Activated CD8-positive, alpha-beta T cell treated with anti-CD3 and anti-CD28 coated beads, Interleukin-2, amount 10 ng/mL, durations not matched to agents 7 days and 5 days (primary cell): ENCODE measurements at places on chromosomes 5 and 9. TPM values are rescaled to one million over a fixed set of nuclear protein-coding genes. Genes with fewer than 3 reads are reported as not detected.

DNA sequence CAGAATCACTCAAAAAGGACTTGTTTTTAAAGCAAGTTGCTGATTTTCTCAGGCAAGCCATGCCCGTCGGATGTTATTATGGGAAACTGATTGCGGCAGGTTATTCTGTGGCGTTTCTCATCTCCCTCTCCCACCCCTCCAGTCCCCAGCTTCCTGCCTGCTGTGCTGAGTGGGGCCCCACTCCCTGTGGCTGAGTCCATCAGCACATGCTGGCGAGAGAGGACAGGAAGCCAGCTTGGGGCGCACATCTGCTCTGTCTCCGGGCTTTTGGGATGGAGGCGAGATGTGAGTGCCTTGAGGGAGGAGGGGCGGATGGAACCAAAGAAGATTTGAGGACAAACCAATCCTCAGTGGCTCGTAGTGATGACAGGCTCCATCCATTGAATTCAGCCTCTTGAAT lies 108.0 kb downstream of the DAPK1 start:
- DNase-seq: no peak

C9orf40 gene
- total RNA-seq: 22.9 TPM

GRCh38 chr5:74149395-74149794 lies 491.1 kb downstream of the ENC1 start:
- no peak for DNase-seq

HMCN2 gene
- not detected for total RNA-seq

AP3S1 gene
- total RNA-seq: 78.3 TPM

CTSL gene
- total RNA-seq: not detected

DNA sequence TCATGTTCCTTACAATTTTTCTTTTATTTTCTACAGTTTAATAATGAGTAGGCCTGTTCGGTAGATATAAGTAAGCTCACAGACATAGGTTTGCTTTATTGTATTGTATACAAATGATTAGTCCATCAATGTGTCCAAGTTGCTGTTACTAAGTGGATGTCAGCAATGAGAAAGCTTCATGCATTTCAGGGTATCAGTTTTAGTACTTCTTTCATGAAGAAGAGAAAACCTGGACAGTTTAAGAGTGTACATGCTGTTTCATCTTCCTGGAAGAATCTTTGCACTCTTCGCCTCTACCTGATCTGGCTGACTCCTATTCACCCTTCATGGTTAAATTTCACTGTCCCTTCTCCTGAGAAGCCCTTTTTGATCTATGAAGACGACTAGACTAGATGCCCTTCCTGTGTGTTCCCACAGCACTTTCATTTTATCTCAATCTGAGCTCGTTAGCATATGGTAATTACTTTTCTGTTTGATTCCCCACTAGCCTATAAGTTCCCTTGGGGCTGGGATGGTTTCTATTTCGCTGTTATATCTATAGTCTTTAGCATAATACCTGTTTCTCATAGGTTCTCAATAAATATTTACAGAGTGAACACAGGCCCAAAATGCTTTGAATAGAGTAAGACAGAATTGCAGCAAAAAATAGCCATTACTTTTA lies 70.7 kb downstream of the CETN3 start:
- DNase-seq: no peak

GRCh38 chr5:35205186-35205585 lies 25.1 kb downstream of the PRLR start:
- DNase-seq: no peak

DNA sequence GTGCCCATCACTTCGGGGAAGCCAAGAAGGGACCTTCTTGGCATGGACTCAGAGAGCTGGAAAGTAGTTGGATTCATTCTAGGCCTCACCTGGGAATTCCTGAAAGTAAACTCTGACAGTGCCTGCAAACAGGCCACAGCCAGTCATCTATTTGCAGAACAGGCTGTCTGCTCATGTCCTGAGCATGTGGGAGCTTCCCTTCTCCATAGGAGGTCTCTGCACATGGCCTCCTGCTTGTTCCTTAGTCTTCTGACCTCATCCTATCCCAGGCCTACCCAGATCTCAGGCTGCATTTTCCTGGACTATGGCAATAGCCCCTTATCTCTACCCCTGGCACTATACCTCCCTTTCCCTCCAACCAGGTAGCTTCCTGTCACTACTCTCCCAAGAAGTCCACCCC lies 67.2 kb upstream of the FSTL4 start:
- no peak for DNase-seq

GRCh38 chr5:101338226-101338625 lies 435.1 kb upstream of the ST8SIA4 start:
- no peak for DNase-seq

DNA sequence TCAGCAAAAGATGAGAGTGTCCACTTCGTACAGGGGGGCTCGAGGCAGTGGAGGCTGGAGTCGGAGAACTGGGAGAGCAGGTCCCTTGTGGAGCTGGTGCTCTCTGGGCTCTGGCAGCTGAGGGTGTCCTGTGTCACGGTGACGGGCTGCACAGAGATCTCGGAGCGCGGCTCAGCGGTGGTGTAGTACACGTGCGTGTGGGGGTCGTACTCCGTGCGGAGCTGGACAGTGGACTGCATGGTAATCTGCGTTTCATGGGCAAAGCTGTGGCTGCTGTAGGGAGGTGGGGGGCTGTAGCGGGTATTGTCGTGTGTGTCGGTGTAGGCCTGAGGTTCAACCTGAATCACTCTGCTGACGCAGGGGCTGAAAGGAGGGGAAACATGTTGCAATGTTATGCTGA lies 48.0 kb downstream of the PTCH1 start:
- no peak for DNase-seq

GRCh38 chr5:18507114-18507513 lies 872.9 kb downstream of the TAF11L14 start:
- no peak for DNase-seq

DNA sequence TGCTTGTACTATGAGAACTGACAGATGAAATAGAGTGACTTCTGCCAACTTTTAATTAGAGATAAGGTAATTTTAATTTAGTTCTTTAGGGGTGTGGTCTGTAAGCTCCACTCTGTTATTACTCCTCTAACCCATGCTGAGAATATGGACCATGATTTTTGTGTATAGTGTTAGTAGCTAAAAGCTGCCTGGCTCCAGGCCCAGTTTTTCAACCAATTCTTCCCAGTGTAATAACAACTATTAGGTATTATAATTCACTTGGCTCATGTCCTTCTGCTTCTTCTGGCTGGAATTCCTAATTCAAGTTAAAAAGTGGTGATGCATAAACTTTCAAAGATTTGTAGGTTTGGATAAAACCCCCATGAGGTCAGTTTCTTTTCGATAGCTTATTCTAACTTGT lies 216.3 kb downstream of the ISL1 start:
- no peak for DNase-seq

GRCh38 chr5:107469064-107469463 lies 201.7 kb downstream of the EFNA5 start:
- no peak for DNase-seq

FGF1 gene
- total RNA-seq: not detected

IARS1 gene
- 141 TPM for total RNA-seq

DNA sequence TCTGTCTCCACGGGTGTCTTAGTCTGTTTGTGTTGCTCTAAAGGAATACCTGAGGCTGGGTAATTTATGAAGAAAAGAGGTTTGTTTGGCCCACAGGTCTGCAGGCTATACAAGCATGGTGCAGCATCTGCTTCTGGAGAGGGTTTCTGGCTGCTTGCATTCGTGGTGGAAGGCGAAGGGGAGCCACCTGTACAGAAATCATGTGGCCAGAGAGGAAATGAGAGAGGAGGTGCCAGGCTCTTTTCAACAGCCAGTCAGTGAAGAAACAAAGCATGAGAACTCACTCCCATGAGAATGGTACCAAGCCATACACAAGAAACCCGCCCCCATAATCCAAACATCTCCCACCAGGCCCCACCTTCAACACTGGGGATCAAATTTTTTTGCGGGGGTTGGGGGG lies 53.4 kb downstream of the PFDN1 start:
- DNase-seq: no peak

GRCh38 chr5:156396830-156397081 lies 69.8 kb downstream of the SGCD start:
- DNase-seq: no peak

DNA sequence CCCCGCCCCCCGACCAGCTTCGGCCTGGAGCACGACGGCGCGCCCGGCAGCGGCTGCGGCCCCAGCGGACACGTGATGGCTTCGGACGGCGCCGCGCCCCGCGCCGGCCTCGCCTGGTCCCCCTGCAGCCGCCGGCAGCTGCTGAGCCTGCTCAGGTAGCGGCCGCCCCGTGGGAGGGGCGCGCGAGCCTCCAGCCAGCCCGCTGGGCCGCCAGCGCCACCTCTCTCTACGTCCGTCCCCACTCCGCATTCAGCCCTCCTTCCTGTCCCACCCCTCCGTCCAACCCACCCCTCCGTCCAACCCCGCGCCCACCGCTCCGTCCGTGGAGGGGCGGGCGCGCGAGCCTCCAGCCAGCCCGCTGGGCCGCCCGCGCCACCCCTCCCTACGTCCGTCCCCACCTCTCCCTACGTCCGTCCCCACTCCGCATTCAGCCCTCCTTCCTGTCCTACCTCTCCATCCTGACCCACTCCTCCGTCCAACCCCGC lies 6.5 kb downstream of the ADAMTS13 start:
- DNase-seq: no peak

CDC20B gene
- total RNA-seq: 0.13 TPM

DNA sequence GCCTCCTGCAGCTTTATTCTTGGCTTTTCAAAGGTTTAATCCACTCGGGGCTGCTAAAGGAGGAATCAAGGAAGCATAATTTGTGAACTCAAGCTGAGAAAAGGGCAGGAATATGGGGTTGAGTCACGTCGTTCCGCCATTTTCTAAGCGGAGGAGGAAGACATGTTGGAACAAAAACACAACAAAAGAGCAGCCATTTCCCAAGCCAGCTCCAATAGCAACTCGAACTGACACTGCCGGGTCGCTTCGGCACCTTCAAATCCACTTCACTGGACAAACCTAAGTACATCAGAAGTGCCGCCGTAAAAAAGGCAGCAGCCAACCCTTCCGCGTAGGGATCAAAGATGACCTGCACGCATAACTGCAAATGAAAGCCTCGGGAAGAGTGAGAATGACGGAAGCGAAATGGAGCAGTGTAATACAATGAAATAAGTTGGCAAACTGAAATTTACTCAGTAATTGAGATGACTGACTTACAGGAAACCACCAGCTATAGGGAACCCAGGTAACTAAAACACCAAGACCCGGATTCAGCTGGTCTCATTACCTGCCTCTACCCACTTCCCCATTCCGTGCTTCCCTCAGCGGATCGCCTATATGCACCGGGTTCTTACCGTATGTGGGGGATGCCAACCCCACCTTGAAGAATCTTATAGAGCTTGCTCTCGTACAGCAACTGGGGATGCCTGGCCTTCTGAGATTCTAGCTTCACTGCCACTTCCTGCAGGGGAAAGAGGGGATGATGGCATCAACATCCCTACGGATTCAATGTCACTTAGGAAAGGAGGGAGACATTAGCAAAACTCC lies 1.6 kb downstream of the CSNK1A1 start:
- DNase-seq: peak; percentile 64

NUTM2F gene
- not detected for total RNA-seq

DNA sequence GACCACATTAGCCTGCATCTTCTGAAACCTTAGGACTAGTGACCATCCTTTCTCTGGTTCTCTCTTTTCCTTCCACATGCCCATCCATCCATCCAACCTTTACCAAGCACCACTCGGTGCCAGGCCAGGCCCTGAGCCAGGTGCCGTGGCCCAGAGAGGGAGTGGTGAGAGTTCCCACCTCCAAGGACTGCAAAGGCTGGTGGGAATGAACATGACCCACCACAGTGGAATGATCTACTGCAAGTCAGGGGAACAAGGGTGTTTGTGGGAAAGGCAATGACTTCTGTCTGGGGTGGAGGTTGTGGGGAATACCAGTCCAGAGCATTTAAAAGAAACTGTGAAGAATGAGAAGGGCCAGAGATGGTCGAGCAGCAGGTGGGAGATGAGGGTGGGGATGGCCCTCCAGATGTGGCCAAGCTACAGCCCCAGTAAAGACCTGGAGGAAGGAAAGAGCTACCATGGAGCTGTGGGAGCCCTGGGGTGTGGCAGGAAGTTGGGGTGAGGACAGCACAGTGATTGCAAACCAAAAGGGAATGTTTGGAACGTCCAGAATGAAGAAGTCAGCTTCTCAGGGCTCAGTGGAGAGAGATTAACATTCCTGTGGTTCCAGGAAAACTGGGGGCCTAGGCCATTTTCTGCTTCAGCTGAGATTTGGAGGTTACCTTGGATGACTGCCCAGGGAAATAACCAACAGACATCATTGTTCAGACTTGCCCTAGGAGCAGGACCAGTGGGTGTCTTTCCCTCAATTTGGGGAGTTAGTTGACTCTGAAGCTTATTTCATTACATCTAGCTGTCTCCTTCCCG lies 30.7 kb upstream of the CORO2A start:
- no peak for DNase-seq

SLCO4C1 gene
- total RNA-seq: 0.74 TPM

PGM5 gene
- not detected for total RNA-seq

DNA sequence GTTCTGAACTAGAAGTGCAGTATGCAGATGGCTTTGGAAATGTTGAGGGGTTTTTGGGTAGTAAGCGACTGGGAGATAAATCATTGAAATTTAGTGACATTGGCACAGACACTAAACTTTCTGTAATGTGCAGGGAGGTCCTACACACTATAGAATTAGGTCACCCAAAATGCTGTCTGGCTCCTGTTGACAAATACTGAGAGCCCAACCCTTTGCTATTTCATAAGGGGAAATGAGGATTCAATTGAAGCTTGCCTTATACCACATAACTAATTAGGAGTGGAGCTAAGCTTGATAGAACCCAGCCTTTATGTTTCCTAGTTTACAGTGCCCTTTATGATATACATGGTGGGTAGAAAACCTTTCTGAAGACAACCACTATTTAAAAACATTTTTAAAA lies 22.6 kb downstream of the HMGXB3 start:
- no peak for DNase-seq

- no peak for DNase-seq
Measured at GRCh38 chr9:21542787-21543186, 60.7 kb upstream of the IFNE start.

BSPRY gene
- total RNA-seq: 4.4 TPM

DNA sequence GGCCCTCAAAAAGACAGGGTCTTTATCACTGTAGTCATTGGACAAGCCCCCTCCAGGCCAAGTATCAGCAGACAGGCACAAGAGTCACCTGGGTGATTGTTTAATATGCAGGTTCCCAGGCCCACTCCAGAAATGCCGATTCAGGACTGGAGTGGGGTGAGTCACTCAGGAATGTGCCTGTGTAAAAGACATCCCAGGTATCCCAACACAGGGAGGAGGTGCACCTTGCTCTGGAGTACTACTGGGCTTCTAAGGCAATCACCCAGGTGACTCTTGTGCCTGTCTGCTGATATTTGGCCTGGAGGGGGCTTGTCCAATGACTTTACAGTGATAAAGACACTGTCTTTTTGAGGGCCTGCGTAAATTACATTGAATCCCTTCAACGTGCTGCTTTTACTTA lies 40.6 kb downstream of the ACTL7B start:
- DNase-seq: no peak

GRCh38 chr9:88006511-88007290 lies 32.4 kb upstream of the CDK20 start:
- no peak for DNase-seq

NTRK2 gene
- total RNA-seq: 0.05 TPM

GRCh38 chr9:89430995-89431394 lies 66.9 kb downstream of the SEMA4D start:
- DNase-seq: no peak

FANCC gene
- 18.2 TPM for total RNA-seq

GRCh38 chr5:90898326-90899013 lies 339.9 kb downstream of the ADGRV1 start:
- DNase-seq: no peak
